Activated CD8-positive, alpha-beta T cell treated with anti-CD3 and anti-CD28 coated beads, Interleukin-2, amount 10 ng/mL, durations not matched to agents 7 days and 5 days (primary cell): ENCODE measurements at places on chromosomes 5 and 9.

DNA sequence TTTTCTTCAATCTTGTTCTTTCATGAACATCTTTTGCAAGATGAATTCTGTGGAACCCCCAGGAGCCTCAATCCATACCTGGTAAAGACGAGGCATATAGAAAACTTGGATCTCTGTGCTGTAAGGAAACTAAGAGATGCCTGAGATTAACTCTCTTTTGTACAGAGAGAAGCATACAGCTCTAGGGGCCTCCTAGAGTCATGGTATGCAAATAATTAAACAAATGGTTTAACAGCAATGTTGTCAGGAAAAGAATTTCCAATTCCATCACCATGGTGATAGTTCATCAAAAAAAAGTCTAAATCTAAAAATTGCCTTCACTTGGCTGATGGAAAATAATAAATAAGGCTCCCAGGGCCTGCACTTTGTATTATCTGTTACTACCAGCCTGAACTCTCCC lies 275.4 kb downstream of the SLIT3 start:
- DNase-seq, result no peak
- no peaks in the 10 kb centered on the region for H3K36me3 ChIP-seq
- H3K27ac ChIP-seq, result no peak overlapping the region
- H3K4me1 ChIP-seq, result no peaks in the 10 kb centered on the region
- no peak overlapping the region for H3K4me3 ChIP-seq

- peaks cover 33% of the 10 kb centered on the region for H3K36me3 ChIP-seq
- peaks cover 42% of the 10 kb centered on the region for H3K4me1 ChIP-seq
- H3K27me3 ChIP-seq, result peaks cover 82% of the 10 kb centered on the region
- peak; percentile 70 for DNase-seq
Measured at GRCh38 chr9:21964925-21965385, 29.2 kb downstream of the CDKN2A start.

DNA sequence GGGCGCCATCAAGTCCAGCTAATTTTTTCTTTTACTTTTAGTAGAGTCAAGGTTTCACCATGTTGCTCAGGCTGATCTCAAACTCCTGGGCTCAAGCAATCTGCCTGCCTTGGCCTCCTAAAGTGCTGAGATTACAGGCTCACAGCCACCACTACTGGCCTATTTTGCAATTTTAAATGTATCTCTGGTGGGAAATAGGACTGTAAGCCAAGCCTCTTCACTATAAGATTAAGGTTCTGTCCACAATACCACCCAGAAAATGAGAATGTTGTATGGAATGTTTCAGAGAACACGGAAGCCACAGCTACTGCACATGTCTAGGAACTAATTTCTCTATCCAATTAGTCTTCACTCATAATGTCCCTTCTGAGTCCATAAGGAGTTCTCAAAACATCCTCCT lies 607.3 kb downstream of the PRELID2 start:
- no peaks in the 10 kb centered on the region for H3K4me1 ChIP-seq
- H3K27me3 ChIP-seq, result no peaks in the 10 kb centered on the region
- no peaks in the 10 kb centered on the region for H3K36me3 ChIP-seq
- no peak overlapping the region for H3K27ac ChIP-seq
- DNase-seq, result no peak
- H3K4me3 ChIP-seq, result no peak overlapping the region

DNA sequence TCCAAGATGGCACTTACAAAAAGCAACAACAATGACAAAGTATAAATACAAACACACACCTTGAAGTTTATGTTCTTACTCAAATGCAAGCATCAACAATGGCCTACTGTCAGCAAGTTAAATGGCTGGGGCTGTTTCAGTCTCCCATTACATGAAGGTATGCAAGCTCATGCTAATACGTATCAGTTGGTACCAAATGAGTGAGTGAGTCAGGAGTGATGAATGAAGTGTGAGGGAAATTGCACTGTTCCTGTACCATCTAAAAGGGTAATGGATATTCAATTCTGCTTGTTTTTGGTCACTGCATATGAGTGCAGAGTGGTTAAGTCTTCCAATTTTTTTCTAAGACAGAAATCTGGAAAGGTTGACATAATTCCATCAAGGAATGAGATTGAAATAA lies 964.9 kb downstream of the MAT2B start:
- no peak overlapping the region for H3K4me3 ChIP-seq
- no peak overlapping the region for H3K27ac ChIP-seq
- H3K4me1 ChIP-seq, result no peaks in the 10 kb centered on the region
- DNase-seq, result no peak
- no peaks in the 10 kb centered on the region for H3K27me3 ChIP-seq

DNA sequence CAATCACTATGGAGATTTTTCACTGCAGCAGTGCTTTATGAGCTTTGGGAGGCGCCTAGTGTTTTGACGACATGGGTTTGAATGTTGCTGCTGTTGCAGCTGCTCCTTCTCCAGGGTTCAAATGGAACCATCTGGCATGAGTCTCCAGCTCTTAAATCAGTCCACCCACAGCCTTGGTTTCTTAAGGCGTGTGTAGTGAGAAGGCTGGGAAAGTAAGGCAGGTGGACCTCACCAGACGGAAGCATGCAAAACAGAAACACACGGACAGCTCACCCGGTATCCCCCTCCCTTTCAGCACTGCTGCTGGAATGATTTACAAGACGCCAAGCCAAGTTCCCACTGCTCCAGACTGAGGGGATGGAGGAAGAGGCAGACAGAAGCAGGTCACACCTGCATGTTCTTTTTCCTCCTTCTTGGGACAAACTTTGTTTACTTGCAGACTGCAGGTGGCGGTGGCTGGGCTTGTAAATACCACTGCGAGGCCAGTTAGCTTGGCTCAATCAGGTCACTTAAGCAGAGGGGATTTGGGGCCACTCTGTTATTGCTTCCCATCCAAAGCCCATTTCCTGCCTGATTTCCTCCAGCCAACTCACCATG lies 47.4 kb downstream of the ADAM19 start:
- peaks cover 32% of the 10 kb centered on the region for H3K4me1 ChIP-seq
- H3K4me3 ChIP-seq, result no peak overlapping the region

DNA sequence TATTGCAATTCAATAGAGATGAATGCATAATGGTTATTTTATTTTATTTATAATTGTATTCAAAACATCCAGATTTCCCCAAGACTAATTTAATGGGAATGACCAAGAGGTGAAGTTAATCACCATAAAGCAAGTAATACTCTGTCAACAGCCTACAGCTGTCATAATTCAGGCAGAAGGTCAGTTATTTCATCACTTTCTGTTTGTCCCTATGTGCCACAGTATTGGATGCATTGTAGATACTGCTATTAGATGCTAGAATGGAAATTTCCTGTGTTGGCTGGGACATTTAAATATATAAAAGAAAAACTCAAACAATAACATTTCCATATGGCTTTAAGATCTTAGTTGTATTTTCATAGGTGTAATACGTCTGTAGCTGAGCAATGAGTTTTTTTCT lies 56.7 kb upstream of the MINAR2 start:
- no peak overlapping the region for H3K27ac ChIP-seq
- no peak for DNase-seq
- no peaks in the 10 kb centered on the region for H3K27me3 ChIP-seq
- no peak overlapping the region for H3K4me3 ChIP-seq
- H3K36me3 ChIP-seq, result no peaks in the 10 kb centered on the region
- no peaks in the 10 kb centered on the region for H3K4me1 ChIP-seq

- H3K4me3 ChIP-seq, result no peak overlapping the region
- no peak for DNase-seq
- no peak overlapping the region for H3K27ac ChIP-seq
Measured at GRCh38 chr9:83109296-83109695, 46.4 kb upstream of the RASEF start.

- H3K27me3 ChIP-seq, result peaks cover 3% of the 10 kb centered on the region
- H3K4me1 ChIP-seq, result no peaks in the 10 kb centered on the region
- no peaks in the 10 kb centered on the region for H3K36me3 ChIP-seq
- no peak overlapping the region for H3K27ac ChIP-seq
Measured at GRCh38 chr9:87849144-87849758, 33.4 kb upstream of the SPATA31E1 start.

DNA sequence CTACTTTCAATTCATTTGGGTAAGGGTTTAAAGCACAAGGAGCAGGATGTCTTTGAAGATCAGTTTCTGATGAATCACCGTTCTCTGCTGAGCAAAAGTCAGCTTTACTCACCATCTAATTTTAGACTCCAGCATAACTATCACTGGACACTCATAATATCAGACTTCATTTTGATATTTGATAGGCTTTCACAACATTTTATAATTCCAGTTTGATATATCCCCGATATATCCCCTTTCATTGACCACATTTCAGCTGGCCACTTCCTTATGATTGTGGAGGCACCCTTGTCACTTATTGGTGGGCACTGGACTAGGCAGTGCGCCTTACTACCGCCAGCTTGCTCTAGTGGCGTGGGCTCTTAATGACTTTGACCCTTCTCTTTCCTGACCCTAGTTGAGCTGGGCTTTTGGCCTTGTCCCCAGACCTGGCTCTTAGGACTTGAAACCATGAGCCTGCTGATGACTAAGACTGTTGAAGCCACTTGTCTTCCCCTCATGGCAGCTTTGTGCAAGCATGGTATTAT lies 46.8 kb downstream of the CYSTM1 start:
- no peak overlapping the region for H3K4me3 ChIP-seq
- peaks cover 24% of the 10 kb centered on the region for H3K4me1 ChIP-seq
- no peaks in the 10 kb centered on the region for H3K27me3 ChIP-seq
- no peak for DNase-seq
- H3K27ac ChIP-seq, result no peak overlapping the region

DNA sequence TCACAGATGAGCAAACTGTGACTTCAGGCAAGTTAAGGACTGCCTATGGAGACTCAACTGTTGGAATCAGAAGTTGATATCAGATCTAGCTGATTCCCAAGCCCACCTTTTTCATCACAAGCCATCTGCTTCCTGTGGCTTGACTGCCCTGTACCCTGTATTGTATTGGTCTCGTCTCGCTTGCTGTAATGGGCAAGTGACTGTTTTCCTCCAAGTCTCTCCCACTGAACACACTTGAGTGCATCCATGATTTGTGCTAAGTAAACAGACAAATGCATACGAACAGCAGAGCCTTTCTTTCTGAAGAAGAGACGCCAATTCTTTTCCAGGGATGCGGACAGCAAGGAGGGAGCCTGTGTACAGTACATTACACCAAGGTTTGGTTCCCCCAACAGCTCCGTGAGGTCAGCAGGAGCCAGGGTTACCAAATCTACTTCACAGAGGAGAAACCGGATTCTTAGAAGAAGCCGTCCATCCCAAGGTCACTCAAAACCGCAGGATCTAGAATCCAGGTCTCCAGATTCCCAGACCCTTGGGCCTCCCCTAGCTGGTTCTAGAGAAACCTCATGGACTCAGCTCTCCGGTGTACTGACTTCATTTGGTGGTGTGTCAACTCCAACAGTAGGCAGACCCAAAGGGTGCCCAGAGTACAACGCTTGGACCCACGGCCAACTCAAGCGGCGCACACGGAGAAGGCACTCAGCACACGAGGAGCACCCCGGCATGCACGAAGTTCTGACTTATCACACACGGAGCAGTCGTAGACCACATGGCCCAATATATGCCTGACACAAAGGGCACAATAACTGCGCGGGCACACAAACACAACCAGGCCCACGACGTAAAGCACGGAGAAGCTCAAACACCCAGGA lies 1.1 kb downstream of the BAG1 start:
- H3K4me1 ChIP-seq, result peaks cover 56% of the 10 kb centered on the region
- H3K4me3 ChIP-seq, result peak overlapping the region; percentile 84
- H3K27ac ChIP-seq, result peak overlapping the region; percentile 89
- peaks cover 74% of the 10 kb centered on the region for H3K36me3 ChIP-seq
- no peaks in the 10 kb centered on the region for H3K27me3 ChIP-seq

- no peak overlapping the region for H3K4me3 ChIP-seq
- no peak overlapping the region for H3K27ac ChIP-seq
- H3K4me1 ChIP-seq, result peaks cover 8% of the 10 kb centered on the region
- H3K27me3 ChIP-seq, result peaks cover 40% of the 10 kb centered on the region
- no peaks in the 10 kb centered on the region for H3K36me3 ChIP-seq
Measured at GRCh38 chr5:84385705-84386104, 1.0 kb upstream of the EDIL3 start.

- no peak overlapping the region for H3K4me3 ChIP-seq
- no peaks in the 10 kb centered on the region for H3K36me3 ChIP-seq
- no peaks in the 10 kb centered on the region for H3K4me1 ChIP-seq
- H3K27me3 ChIP-seq, result peaks cover 5% of the 10 kb centered on the region
Measured at GRCh38 chr5:65086234-65086890, 317.6 kb downstream of the CWC27 start.

GRCh38 chr5:73825199-73825598 lies 199.2 kb downstream of the ARHGEF28 start:
- H3K27ac ChIP-seq, result no peak overlapping the region
- H3K27me3 ChIP-seq, result peaks cover 9% of the 10 kb centered on the region
- no peak for DNase-seq
- no peaks in the 10 kb centered on the region for H3K4me1 ChIP-seq
- H3K36me3 ChIP-seq, result no peaks in the 10 kb centered on the region

GRCh38 chr5:97418462-97418861 lies 235.4 kb upstream of the RIOK2 start:
- no peaks in the 10 kb centered on the region for H3K36me3 ChIP-seq
- H3K4me3 ChIP-seq, result no peak overlapping the region
- H3K27ac ChIP-seq, result no peak overlapping the region
- no peak for DNase-seq

DNA sequence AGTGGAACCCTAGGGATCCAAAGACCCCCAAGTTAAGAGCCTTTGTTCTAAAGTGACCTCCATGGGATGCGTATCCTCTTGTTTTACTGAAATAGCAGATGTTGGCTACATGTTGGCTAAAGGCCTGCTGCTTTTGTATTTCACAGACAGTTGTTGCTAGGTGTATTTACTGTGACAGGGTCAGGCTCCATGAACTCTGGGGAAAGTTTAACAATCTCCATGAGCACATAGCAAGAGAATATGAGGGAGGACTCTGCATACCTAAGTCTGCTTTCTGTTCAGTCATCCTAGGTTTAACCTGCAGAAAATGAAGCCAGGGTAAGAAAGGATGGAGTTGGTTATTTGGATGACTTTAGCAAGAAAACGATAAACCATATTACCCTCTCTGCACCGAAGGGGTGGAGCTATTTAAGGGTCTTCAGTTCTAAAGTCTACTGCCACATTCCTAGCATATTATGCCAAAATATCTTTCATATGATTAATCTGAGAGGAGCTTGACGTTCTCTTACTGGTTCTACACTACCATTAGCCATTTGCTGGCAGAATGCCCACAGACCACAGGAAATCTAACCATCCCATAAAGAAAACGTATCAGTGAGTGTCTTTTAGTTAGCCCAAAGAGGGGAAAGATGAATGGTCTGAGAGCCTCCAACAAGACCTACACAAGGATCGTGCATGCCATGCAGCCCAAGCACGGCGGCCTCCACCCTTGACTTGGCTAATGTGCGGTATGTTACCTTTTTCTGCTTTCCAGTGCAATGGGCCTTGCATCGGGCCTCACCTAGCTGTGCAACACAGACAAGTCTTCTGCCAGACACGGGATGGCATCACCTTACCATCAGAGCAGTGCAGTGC lies 127.8 kb downstream of the SAXO1 start:
- H3K27ac ChIP-seq, result no peak overlapping the region
- H3K4me1 ChIP-seq, result no peaks in the 10 kb centered on the region
- no peaks in the 10 kb centered on the region for H3K36me3 ChIP-seq

DNA sequence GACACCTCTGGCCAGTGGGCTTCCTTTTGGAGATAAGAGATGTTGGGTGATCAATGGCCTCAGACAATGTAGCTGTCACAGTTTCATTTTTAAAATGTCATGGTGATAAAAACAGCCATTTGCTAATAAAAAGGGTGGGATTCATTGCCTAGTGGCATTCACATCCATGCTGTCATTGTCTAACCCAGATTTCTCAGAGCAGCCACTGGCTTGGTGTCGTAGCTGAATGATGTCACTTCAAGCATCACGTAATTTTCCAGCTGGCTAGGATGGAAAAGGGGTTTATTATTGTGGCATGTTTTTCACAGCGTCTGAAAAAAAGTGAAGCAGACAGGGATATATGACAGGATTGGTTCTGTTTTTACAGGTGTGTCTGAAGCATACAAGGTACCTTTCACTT lies 184.7 kb downstream of the AOPEP start:
- H3K4me3 ChIP-seq, result no peak overlapping the region
- H3K36me3 ChIP-seq, result no peaks in the 10 kb centered on the region

- DNase-seq, result no peak
- peaks cover 3% of the 10 kb centered on the region for H3K4me1 ChIP-seq
- H3K4me3 ChIP-seq, result no peak overlapping the region
- H3K27ac ChIP-seq, result no peak overlapping the region
Measured at GRCh38 chr5:175713930-175714329, 56.1 kb downstream of the HRH2 start.
